ENCODE measurements at places on chromosomes 2 and 18.

DNA sequence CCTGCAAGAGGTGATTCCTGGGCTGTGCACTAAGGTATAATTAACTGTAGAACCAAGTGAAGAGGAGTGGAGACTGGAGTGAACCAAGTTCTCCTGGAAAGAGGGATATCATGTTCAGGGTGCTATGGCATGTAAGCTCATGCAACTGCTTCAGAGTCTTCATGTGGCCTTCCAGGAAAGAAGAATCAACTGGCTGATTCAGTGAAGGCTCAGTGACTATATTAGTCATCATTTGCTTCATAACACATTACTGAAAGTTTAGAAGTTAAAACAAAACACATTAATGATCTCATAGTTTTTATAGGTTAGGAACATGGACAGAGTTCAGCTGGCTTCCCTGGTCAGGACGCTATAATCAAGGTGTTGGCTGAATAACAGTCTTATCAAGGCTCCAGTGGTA lies 1200.8 kb upstream of the GYPC start:
- no peak for DNase-seq

DNA sequence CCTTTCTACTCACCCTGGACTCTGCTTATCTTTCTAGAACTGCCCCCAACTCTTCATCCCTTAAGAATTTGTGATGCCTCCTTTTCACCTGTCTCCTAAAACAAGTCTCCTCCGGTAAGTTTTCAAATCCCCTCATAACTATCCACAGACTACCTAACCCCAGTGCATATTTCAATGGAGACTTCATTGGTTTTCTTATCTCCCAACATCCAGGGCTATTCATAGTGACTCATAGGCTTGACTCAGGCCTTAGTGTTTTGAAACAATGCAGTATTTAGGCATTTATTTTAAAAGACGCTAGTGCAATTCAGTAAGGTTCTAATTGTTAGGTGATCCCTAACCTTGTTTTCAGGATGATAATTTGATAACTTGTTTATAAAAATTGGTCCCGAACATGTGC lies 399.2 kb downstream of the CPS1 start:
- DNase-seq = no peak

DNA sequence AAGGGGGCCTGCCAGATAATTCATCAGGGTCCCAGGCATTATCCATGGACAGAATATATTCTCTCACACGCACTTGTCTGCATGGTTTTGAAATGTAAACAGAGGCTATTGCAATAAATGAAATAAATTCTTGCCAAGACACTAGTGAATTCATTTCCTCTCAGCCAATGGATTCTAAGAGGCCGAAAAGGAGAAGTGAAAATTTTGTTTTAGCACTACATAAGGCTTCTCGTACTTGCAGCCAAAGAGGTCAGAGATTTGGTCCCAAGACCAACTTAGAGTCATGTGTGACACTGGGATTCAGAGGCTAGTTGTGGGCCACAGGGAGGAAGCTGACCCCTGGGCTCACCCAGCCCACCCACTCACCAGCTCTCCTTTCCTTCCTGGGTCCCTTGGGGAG lies 184.1 kb upstream of the GLI2 start:
- no peak for DNase-seq

GRCh38 chr2:170214309-170214948 lies 36.5 kb downstream of the MYO3B start:
- DNase-seq = no peak

DNA sequence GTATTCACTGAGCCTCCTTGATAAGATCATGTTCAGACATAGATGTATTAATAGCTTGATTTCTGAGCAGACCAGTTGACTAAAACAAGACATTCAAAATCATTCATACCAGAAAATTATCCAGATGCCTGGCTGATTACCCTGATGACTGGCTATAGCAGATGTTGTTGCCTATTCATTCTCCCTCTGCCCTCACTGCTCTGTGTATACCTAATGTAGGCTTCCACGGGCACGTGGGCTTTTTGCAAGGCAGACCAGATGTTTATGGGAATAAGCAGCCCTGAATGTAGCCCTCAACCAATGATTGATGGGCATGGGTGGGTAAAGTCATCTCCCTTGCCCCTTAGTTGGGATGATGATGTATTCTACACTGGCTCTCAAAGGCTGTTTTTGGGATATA lies 289.1 kb downstream of the MBD2 start:
- DNase-seq = no peak

DNA sequence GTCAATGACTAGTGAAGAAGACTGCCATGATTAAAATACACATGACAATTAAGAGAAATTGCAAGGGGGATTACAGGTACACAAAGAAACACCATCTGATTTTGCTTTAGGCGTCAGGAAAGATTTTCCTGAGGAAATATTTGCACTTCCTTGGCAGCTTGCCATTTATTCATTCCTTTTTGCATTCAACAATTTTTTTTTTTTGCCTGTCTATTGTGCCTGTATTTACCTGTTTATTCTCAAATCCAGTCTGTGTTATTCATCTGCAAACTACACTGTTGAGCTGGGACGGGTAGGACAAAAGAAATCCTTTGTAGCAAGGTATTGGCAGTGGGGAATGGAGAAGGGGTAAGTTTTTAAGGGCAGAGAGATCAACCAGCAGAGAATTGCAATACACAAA lies 31.8 kb downstream of the SMAD2 start:
- no peak for DNase-seq

- DNase-seq = no peak
Measured at GRCh38 chr2:105575499-105576025, 169.2 kb upstream of the NCK2 start.

DNA sequence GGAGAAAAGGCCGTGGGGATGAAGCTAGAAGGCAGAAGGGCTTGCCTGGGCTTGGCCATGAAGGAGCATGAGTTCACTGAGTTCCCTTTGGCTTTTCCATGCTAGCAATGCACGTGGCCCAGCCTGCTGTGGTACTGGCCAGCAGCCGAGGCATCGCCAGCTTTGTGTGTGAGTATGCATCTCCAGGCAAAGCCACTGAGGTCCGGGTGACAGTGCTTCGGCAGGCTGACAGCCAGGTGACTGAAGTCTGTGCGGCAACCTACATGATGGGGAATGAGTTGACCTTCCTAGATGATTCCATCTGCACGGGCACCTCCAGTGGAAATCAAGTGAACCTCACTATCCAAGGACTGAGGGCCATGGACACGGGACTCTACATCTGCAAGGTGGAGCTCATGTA lies 2.9 kb downstream of the CTLA4 start:
- peak; percentile 73 for DNase-seq

- no peak for DNase-seq
Measured at GRCh38 chr2:60127191-60127590, 426.3 kb downstream of the BCL11A start.

GRCh38 chr2:241036397-241036963 lies 38.1 kb downstream of the SNED1 start:
- peak; percentile 43 for DNase-seq

- DNase-seq = no peak
Measured at GRCh38 chr2:234580686-234581085, 83.8 kb upstream of the ARL4C start.

GRCh38 chr2:110843496-110843895 lies 111.1 kb downstream of the ACOXL start:
- DNase-seq = no peak

DNA sequence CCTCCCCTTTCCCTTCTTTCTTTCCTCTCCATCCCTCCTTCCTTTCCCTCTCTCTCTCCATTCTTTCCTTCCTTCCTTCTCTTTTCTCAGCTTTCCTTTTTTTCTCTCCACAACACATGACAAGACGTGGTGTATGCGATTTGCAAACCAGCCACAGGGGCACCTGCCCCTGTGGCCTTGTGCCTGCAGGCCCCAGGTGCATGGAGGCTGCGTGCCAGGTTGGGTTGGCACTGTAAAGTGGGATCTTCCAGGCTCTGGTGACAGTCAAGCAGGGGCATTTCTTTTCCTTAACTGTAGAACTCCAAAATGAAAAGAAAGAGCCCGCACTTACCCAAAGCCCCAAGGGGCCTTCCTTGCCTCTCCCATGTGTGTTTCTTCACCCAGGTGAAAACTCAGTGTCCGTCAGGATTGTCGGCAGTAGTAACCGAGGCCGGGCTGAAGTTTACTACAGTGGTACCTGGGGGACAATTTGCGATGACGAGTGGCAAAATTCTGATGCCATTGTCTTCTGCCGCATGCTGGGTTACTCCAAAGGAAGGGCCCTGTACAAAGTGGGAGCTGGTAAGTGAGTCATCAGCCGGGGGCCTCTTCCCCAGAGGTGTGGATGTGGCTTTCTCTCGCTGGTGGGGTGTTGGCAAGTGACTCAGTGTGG lies 50.9 kb downstream of the MARCO start:
- no peak for DNase-seq

DNA sequence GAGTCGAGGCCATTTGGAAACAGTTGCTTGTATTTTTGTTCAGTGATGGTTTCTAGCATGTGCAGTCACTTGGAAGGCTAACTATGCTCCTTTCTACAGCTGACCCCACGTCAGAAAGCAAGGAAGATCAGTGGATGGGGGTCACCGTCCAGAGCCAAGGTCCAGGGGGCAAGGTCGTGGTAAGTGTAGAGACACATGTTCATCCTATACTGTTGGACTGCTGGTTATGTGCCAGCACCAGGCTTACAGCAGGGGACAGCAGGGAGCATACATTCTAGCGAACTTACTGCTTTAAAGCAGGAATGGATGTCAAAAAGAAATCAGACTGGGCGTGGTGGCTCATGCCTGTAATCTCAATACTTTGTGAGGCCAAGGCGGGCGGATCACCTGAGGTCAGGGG lies 40.0 kb downstream of the ITGA6 start:
- DNase-seq = no peak

- no peak for DNase-seq
Measured at GRCh38 chr2:60925994-60926740, 44.8 kb downstream of the REL start.

- no peak for DNase-seq
Measured at GRCh38 chr18:13527730-13528129, 198.6 kb downstream of the FAM210A start.

- DNase-seq = no peak
Measured at GRCh38 chr18:75962036-75962572, 532.9 kb downstream of the ZNF516 start.

GRCh38 chr2:142188562-142188961 lies 57.7 kb upstream of the LRP1B start:
- DNase-seq = no peak

GRCh38 chr2:203659331-203660049 lies 46.9 kb upstream of the CD28 start:
- DNase-seq = no peak

- peak; percentile 86 for DNase-seq
Measured at GRCh38 chr18:36297417-36298125, at the start of gene FHOD3. FHOD3 (plus strand) TSS chr18:36297713; CDS start chr18:36297836, 123 bp downstream.

DNA sequence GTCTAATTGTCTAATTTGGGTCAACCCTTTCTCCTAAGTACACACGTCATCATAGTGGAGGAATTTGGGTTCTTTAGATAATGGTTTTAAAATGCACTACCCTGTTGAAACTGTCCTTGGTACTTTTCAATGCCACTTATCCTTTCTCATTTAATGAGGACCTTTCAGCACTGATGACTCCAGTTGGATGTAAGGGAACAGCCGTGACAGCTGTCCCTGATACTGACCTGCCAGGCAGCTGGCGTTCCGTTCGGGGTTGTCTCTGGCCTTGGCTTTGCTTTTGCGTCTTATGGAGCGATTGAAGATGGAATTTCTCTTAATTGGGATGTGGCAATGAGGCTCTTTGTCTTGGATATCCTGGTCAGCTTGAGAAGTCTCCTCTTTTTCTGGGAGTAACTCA lies 38.7 kb downstream of the NGEF start:
- no peak for DNase-seq

DNA sequence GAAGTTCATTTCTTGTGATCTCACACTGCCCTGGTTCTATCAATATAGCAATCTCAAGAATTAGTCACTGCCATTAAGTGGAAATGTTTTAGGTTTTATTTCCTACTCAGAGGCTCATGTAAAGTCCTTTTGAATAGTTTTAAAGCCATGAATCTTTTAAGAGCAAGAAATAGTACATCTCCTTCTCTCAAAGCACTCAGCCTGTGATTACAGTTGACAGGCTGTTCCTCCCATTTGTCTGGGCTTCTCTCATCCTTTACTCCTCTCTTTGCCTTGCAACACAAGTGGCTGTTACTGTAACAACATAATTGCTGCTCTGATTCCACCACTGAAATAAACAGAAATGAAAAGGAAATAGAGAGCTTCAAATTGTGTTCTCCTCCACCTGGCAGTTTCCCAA lies 18.4 kb downstream of the GRP start:
- DNase-seq = no peak

DNA sequence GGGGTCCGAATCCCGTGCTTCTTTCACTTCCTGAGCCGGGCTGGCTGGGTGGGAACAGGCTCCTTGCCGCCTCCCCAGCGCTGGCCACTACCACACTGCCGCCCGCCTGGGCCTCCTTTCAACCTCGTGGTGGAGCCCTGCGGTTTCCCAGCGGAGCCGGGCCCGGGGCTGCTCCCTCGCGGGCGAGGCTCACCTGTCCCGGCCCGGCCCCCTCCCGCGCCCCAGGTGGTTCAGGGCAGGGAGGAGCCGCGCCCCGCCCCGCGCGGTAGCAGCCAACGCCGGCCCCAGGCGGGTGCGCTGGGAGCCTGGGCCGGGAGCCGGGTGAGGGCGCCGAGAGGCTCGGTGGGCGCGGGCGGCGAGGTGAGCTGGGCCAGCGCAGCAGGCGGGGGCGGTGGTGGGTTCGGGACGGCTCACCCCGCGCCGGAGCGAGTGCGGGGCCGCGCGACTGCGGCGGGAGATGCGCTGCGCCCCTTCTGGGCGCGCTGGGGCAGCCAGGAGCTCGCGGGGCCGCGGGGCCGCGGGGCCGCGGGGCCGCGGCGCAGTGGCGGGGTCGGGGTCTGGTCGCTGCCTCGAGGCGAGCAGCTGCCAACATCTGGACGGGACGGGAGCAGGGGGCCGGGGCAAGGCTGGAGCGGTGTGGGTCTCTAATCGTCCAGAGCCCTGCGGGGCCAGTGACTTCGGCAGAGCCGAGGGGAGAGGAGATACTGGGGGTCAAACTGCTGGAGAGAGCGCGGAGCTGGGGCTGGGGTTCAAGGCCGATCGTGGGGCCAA lies at the start of gene LYPD6B:
LYPD6B (plus strand) TSS at position 258 of the 771 bp plus-strand sequence. CDS start 92,250 bp downstream, outside the sequence.
- peak; percentile 66 for DNase-seq

GRCh38 chr18:11320986-11321385 lies 171.6 kb upstream of the PIEZO2 start:
- DNase-seq = no peak

DNA sequence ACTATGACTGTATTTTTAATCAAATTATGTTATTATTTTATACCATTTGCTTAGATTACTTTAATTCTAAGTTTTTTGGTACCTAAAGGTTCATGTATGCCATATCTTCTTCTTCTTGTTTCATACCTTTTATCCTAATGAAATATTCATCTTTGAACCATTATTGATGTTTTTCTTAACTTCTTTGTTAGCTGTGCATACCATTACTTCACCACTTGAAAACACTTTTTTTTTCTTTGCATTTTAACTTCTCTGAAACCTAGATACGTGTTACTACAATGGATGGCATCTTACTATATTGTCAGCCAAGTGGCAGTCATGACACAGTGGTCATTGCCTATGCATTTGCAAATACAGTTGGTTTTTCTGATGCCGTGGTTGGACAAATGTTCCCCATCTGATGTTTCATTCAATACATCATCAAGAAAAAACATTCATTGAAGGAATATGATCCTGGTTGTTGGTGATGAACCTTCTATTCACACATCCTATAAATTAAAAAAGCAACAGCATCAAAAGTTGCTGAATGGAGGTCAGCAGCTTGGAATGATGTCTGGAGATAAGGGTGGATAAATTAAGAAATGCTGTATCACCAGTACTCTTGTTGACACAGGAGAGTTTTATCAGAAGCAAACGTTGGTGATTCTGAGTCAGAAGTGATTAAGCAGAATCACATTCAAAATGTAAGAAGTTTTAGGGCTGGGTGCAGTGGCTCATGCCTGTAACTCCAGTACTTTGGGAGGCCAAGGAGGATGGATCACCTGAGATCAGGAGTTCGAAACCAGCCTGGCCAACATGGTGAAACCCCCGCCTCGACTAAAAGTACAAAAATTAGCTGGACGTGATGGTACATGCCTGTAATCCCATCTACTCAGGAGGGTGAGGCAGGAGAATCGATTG lies 7.4 kb downstream of the IL36A start:
- no peak for DNase-seq
